ENCODE measurements at places on chromosomes 3 and 15.

DNA sequence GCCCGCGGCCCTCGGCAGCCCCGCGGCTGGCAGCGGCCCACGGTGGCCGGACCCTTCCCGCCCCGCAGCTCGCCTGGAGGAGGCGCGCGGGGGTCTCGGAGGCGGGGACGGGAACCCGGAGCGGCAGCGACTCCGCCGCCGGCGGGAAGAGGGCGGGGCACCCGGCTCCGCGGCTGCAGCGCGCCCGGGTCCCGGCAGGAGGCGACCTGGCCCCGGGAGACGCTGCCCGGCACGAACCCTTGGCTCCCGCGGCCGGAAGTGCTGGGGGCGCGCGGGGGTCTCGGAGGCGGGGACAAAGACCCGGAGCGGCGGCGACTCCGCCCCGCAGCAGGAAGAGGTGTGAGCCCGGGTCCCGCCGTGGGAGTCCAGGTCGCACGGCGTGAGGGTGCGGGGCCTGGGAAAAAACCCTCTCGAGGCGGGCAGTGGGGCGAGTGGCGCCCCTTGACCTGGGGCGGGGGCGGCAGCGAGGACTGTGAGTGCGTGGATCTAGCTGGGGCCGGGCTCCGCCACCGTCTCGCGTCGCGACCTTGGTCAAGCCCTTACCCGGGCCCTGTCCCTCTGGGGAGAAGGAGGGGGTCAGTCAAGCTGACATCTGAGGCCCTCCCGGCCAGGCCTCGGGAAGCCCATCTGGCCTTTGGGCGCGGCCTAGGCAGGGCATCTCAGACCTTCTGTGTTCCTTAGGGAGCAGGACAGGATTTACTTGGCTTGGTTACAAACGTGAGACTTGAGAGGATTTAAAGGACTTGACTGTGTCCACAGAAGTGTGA is at the start of gene CIB2:
Gene CIB2, minus strand, starts transcription at position 151 of the 767 bp plus-strand sequence. CDS start 230 bp downstream, outside the sequence.
- peak; percentile 54 for DNase-seq

GRCh38 chr15:75389791-75390382 is 21.5 kb upstream of the MAN2C1 start:
- no peak for DNase-seq

DNA sequence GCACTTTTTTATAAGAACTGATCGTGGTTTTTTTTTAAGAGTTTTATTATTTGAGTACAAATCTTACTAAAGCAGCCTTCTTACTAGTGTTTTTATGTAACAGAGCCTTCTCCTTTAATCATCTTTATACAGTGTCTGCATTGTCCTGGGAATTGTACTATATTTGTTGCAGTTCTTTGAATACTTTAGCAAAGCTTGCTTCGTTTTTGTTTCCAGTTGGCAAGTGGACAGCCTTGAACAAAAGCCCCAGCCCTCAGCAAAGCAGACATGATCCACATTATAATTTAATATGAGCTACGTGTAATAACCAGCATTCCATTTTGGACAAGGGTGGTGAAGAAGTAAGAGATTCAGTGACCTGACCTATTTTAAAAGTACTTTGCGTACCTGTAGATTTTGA is 112.2 kb upstream of the FLNB start:
- no peak for DNase-seq

GRCh38 chr3:20523293-20523692 is 337.3 kb upstream of the SGO1 start:
- no peak for DNase-seq

DNA sequence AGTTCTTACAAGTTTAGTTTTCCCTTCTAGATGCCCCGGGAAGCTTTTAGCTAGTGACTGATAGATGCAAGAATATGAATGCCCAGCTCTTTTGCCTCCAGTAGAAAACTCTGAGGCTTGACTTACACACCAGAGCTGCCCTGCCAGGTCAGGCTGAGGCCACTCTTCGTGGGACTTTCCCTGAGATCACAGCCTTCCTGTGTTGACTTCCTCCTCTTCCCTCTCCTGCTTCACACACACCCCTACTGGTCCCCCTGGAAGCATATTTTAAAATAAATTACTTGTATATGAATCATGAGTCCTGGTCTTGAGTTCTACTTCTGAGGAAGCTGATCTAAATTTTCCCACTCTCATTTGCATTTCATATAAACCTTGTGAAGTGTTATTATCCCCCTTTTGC is 413.7 kb downstream of the PDCD6IP start:
- no peak for DNase-seq

DNA sequence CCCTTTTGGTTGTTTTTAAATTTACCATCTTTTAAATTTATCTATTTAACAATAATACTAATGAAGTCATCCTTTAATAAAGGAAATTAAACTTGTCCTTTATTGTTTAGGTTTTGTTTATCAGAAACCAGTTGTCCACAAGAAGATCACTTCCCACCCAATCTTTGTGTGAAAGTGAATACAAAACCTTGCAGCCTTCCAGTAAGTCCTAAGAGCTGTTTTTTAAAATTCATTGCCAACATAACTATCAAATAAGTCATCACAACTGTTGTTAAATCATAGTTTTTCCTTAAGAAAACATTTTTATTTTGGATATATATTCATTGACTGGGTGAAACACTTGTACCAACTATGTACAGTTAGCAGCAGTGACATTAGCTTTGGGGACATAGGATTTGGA is 59.4 kb downstream of the CALML4 start:
- no peak for DNase-seq

- DNase-seq: no peak
Observed at GRCh38 chr3:32414522-32415202, 23.0 kb downstream of the CMTM7 start.

- no peak for DNase-seq
Observed at GRCh38 chr3:114758831-114759699, 388.0 kb downstream of the ZBTB20 start.

GRCh38 chr3:46378426-46378942 is 7.7 kb downstream of the CCR5 start:
- no peak for DNase-seq

- DNase-seq: no peak
Observed at GRCh38 chr3:189316296-189317019, 144.7 kb downstream of the TPRG1 start.

DNA sequence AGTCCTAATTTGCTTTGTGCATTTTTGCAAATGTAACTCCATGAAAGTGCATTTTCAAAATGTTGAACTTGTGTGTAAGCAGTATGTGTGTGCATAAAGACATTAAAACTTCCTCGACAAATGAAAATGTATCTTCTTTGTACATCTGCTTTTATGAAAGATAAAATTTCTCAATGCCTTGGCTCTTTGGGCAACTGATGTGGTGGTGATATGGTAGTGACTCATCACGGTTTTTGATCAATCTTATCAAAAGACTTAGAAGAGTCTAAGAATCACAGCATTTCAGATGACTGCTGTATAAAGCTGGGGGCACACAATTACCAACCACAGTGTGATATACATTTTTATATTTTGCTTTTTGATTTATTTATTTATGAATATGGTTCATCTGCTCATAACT is 5.4 kb upstream of the MASP1 start:
- no peak for DNase-seq

- no peak for DNase-seq
Observed at GRCh38 chr3:187783098-187783497, 37.8 kb upstream of the BCL6 start.

DNA sequence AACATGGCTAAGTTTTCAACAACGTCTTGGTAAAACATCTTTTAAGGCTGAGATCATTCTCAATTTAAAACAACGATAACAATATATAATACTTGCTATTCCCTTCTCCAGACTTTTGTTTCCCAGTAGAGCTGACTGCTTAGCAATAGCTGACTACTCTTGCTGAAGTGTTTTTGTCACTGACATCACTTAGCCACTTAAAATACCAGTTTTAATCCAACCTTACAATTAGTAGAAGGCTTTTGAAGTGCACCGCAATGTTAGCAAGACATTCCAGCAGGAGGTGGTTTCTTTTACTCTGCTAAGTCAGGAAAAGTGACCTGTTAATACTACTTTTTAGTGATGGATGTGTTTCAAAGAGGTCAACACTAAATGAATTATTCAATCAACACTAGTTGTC is 28.7 kb upstream of the GBE1 start:
- DNase-seq: no peak

- no peak for DNase-seq
Observed at GRCh38 chr15:48031466-48031865, 89.3 kb upstream of the SLC24A5 start.

DNA sequence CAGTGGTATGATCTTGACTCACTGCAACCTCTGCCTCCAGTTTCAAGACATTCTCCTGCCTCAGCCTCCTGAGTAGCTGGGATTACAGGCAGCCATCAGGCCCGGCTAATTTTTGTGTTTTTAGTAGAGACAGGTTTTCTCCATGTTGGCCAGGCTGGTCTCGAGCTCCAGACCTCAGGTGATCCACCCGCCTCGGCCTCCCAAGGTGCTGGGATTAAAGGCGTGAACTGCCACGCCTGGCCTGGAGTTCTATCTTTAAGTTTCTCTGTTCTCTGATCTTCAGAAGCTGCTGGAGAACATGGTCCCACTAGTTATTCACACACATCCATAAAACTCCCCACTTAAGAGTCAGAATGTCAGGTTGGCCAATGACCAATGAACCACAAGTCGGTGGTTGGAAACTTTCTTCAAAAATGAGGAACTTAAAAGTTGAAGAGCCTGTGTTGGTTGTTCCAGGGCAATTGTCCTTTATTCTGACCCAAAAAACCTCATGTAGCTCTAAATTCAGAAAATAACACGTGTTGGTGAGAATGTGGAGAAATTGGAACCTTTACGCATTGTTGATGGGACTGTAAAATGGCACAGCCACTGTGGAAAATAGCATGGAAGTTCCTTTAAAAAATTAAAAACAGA is 55.9 kb upstream of the PIK3CB start:
- DNase-seq: no peak

GRCh38 chr15:33506781-33507296 is 196.1 kb downstream of the RYR3 start:
- DNase-seq: no peak

DNA sequence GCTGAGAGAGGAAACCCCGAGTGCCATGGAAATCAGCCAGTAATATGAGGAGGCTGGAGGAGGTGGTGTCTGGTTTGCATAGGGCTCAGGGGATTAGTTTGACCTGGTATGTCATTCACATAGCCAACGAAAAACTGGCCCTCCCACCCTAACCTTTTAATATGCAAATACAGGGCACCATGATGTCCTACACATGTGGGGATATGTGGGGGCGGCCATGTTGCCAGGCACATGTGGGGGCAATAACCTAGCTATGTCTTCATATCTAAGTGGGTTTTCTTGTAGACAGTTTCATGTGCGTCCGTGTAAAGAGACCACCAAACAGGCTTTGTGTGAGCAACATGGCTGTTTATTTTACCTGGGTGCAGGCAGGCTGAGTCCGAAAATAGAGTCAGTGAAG is 110.1 kb downstream of the MOBP start:
- no peak for DNase-seq

- no peak for DNase-seq
Observed at GRCh38 chr15:73284090-73284716, 84.6 kb downstream of the HCN4 start.

DNA sequence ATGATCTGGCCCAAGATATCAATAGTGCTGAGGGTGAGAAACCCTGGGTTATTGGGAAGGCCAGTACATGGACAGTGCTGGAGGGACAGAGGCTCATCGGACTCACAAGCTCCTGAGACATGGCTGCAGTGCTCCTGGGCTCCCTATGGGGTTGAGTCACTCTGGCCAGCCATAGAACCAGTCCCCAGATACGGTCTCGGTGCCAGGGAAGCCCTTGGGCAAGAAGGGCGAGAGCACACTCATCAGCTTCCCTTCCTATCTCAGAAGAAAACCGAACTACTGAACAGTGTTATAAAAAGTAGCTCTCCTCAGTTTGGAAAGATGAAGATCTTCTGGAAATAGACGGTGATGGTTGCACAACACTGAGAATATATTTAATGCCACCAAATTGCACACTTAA is 34.4 kb downstream of the POC1A start:
- no peak for DNase-seq

- DNase-seq: no peak
Observed at GRCh38 chr3:156036258-156037053, 83.9 kb upstream of the KCNAB1 start.

DNA sequence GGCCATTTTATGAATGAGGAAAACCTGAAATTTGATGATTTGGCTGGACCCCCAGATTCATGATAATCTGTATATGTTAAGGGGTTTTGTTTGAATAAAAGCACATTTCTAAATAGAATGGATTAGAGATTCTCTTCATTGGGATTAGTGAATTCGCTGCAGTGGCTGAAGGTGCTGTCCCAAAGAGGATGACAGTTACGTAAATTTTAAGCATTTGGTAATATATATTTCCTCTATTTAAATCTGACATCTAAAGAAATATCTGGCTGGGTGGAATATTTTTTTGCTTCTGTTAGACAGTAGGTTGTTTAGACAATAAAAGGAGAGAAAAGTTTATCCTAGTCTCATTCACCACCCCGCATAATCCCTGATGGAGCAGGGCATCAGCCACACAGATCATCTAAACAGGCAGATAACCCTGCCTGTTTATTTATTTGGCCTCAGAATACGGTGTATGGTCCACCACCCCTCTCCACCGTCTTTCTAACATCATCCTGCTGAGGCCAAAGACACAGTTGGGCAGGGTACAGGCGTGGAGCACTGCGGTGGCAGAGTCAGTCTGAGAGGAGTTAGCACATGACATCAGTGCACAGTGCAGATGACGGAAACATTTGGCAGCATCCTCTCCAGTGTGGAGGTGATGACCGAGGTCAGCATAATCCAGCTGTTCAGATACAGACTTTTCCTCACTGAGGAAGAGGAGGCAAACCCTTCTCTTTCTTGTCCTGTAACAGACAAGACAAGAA is 20.4 kb upstream of the NFKBIZ start:
- DNase-seq: no peak
